ENCODE measurements at places on chromosomes 11 and 22.

- DNase-seq: peak; percentile 57
Measured at GRCh38 chr11:61516675-61517572, 8.4 kb downstream of the LRRC10B start.

- DNase-seq: no peak
Measured at GRCh38 chr22:50733521-50734342, 4.3 kb upstream of the ACR start.

DNA sequence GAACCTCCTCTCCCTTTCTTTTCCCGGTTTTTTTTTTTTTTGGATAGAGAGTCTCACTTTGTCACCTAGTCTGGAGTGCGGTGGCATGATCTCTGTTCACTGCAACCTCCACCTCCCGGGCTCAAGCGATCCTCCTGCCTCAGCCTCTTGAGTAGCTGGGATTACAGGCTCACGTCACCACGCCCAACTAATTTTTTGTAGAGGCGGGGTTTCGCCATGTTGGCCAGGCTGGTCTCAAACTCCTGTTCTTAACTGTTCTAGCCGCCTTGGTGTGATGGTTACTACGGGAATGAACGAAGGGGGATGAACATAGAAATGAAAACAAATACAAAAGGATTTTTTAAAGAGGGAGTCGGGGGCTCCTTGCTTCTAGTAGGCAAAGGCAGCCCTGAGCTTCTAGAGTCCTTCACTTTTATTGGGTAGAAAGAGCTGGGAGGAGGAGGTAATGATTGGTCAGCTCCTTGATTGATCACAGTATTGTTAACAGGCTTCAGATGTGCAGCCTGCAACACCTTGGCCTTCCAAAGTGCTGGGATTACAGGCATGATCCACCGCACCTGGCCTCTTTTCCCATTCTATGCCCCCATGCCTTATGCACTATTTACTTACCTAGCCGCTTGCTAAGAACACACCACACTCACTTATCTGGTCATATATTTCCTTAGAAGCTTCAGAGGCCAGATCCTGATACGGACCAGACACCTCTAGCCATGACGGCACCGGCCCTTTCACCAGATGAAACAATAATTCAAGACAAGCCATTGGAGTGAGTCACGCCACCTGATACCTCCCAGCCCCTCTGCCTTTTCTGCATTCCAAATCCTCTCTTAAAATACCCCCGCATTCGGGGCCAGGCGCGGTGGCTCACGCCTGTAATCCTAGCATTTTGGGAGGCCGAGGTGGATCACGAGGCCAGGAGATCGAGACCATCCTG is 20.7 kb downstream of the SUSD2 start:
- DNase-seq: no peak

DNA sequence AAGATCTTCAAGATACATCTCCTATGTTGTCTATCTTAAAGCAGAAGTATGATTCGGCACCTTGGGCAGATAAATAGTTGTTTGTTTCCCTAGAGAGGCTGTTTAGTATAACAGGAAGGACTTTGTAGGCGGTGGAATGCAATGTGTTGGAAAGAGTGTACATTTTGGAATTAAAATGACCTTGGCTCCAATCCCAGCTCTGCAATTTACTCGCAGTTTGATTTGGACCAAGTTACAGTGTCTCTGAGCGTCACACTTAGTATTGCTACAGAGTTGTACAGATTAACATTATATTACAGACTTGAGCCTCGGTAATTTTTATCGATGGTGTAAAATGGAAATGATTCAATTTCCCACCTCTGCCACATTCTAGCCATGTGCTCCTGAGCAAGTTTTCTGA is 265.3 kb downstream of the OPCML start:
- no peak for DNase-seq

GRCh38 chr11:90135016-90135415 is 553 bp downstream of the NAALAD2 start:
- no peak for DNase-seq

DNA sequence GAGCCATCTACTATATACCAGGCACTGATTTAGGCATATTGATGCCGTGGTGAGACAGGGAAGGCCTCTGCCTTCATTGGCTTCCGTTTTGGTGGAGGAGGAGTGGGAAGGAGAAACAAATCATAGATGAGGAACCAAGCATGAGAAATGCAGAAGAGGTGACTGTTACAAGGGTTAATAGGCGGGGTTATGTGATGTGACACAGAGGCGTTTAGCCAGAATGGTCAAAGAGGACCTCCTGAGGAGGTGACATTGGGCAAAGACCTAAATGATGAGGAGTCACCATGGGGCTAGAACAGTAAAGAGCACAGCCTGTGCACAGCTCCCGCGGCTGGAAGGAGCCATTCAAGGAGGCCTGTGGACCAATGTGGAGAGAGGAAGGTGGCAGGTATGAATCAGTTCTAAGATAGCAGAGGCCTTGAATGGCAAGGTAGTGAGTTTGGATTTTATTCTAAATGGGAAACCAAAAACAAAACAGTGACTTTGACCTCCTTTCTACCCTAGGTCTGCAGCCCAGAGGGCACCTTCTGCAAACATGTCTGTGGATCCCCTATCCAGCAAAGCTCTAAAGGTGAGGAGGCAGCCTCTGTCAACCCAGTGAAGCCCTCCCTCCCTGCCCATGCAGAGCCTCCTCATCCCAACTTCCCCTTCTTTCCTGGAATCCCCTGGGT is 11.7 kb downstream of the MAFF start:
- no peak for DNase-seq

- DNase-seq: no peak
Measured at GRCh38 chr11:102157219-102157618, 47.0 kb downstream of the YAP1 start.

DNA sequence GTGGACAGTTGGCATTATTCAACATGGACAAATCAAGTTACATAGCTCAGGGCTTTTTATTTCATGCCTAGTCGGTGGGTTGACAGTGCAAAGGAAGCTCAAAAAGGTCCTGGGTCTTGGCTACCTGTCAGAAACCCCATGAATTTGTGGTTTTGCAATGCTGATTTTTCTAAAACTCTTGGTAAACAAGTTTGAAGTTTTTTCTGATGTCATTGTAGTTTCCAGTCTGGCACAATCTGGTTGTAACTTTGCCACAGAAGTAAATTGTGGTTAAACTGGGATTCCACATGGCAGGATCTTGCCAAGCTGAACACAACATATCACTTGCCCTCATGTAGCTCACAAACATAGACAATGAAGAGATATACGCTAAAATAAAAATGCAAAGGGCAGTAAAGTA is 100.8 kb downstream of the EHF start:
- DNase-seq: no peak

DNA sequence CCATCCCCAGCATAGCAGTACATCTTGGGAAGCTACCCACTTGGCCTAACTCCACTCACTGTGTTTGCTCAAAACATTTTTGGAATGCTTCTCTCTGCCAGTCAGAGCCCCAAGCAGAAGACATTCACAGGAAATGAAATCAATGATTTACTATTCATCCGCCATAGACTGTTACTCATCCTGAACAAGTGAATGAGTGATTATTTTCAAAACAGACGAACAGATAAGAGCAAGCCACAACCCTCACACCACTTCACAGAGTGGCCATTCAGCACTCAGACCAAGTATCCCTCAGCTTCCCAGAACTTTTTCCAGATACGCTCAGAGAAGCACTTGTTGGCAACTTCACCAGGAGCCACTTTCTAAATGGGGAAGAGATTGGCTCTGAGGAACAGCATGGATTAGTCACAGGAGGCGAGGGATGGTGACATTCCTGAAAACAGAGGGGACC is 13.0 kb upstream of the UBASH3B start:
- DNase-seq: no peak

- no peak for DNase-seq
Measured at GRCh38 chr11:114209343-114209742, 86.9 kb upstream of the NNMT start.

- DNase-seq: no peak
Measured at GRCh38 chr11:128572965-128573364, 14.4 kb downstream of the ETS1 start.

DNA sequence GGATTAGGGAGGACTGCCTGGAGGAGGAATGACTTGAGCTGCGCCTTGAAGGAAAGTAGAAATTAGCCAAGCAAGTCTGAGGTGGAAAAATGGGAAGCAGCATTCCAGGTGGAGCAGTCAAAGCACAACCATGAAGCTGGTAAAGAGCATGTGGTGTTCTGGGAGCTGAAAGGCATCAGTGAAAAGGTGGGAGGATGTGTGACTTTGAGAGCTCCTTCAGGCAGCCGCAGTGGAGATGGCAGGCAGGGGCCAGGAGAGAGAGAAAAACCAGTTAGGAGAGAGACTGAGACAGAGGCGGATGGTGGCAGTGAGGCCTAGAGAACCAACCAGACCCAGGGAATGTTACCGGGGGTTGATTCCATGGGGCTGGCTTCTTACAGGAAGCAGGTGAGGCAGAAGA is 393.4 kb downstream of the MIAT start:
- DNase-seq: no peak

DNA sequence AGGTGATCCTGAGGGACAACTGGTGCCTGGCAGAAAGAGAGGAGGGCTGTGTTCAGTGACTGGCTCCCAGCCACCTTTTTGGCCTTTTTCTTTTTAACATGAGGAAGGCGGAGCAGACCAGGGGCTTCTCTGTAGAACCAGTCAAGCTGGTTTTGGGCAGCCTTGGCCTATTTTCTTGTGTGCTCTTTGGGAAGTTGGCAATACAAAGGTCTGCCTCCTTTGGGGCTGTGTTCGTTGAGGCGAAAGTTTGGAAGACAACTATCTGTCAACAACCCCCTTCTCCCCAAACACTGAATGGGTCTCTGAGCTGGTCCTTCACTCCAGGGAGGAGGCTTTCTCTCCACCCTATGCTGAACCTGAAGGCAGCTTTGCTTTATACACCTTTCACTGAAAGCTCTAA is 8.5 kb downstream of the MARK2 start:
- DNase-seq: peak; percentile 35

DNA sequence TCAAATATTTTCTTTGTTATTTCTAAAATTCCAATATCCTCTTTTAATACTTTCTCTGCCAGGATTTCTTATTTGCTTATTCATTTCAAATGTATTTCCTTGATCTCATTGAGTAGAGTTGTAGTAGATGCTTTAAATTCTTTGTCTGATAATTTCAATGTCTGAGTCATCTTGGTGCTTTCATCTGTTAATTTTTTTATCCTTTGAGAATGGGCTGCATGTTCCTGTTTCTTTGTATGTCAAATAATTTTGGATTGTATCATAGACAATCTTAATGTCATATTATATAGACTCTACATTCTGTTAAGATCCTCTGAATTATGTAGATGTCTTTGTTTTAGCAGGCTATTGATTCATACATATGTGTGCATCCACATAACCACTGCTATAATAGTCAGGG is 57.5 kb downstream of the MYEOV start:
- no peak for DNase-seq

DNA sequence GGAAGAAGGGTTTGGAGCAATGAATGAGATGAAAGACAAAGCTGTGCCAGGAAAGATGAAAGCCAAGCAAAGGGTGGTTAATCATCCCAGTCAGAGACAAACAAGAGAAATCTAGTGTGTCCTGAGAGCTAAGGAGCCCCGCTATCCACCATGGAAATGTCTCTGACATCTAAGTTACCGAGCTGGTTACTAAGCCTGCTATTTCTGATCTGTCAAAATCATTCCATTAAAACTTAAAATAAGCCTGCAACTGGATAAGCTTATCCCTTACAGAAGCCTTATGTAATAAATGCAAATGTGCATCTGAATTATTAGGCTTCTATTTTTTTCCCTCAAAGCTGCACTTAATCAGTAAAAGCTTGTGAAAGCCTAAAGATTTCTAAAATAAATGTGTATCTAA is 22.1 kb upstream of the SESN3 start:
- no peak for DNase-seq

GRCh38 chr22:29394931-29395581 is 6.7 kb upstream of the AP1B1 start:
- DNase-seq: peak; percentile 81

GRCh38 chr22:24157822-24158135 is 23.5 kb upstream of the SUSD2 start:
- DNase-seq: no peak

GRCh38 chr11:108632041-108632704 is 32.7 kb upstream of the DDX10 start:
- DNase-seq: no peak

- no peak for DNase-seq
Measured at GRCh38 chr22:49955581-49956417, 4.8 kb upstream of the PIM3 start.

DNA sequence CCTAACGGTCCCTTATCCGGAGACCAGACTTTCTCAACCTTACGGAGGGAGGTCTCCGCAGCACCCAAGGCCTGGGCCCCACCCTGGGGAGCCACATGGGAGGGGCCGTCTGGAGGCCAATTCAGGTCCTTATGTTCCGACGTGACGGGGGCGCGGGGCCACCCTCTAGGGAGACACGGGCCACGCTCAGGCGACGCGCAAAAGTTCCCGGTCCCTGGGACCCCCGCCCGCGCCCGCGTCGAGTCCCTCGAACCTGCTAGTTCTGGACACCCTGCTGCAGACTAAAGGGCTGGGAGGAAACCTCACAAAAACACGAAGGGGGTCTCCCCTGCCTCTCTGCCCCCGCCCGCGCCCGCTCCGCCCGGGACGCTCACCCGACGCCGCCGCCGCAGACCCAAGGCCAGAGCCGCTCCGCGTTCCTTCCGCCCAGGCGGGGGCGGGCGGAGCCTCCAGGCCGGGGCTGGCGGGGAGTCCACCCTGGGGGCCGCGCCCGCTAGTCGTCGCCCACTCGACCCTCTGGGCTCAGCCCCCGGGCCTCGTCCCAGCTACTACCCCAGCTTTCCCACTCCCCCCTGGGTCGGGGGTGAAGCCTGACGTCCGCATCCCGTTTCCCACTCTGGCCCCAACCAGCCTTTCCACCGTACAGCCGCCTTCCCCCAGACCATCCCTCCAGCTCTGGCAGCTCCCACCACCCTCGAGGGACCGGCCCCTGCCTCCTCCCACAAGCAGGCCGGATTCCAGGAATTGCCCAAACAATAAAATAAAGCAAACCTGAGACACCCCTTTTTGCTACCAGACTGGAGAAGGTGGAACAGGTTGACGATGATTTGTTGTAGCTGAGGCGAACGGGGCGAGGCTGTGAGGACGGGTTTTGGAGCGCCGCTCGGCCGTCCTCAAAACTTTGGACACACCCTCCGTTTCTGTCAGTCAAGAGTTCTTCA is 2.7 kb downstream of the RNH1 start:
- no peak for DNase-seq

- DNase-seq: no peak
Measured at GRCh38 chr11:76772100-76772782, 10.9 kb upstream of the TSKU start.

DNA sequence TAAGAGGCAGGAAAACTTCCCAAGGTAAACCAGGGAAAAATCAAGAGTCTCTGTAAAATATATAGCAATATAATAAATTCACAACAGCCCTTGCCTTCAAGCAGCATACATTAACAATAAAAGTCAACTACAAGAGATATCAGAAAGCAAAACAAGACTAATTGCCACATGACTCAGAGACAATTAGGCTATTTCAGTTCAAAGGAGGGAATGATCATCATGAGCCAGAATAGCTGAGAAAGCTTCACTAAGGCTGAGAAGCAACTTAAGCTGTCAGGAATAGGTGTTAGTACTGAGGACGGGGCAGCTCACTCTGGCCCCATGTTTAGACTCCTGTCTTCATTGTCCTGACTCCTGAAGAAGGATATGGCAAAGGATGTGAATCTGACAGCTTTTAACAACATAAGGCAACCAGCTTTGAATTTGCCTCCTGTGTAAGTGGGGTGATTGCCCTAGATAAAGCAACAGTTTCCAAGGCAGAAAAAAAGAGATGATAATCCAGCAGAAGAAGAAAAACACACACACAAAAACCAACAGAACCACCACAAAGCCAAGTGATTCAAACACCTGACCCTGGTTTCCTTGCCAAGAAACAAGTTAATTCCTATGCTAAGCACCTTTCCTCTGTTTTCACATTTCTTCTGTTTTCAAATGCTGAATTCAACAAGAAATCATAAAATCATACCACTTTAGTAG is 60.8 kb downstream of the SIK3 start:
- DNase-seq: no peak

- DNase-seq: no peak
Measured at GRCh38 chr11:119422809-119423508, at the start of gene THY1. Gene THY1 (minus strand): TSS chr11:119423172. CDS start chr11:119420905, 2,267 bp downstream.
